Fibroblast of pulmonary artery (primary cell): ENCODE measurements at places on chromosomes 7 and 10.

DNA sequence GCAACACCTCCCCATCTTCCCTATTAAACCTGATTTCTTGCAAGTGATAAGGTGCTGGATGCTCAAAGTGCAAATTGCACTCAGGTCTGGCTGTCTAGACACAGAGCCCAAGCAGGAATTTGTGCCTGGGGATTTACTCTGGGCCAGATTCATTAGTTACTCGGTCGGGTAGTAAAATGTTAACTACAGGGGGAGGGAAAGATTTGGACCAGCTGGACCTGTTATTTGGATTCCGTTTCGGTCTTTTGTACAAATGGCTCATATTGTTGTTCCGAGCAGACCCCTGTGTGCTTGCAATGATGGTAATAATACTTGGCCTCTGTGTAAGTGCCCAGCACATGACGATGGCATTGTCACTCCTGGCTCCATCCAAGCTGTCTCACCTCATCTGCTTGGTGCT is 609.6 kb downstream of the KCNMA1 start:
- DNase-seq = no peak

GRCh38 chr10:72461085-72461484 is 106.4 kb upstream of the DNAJB12 start:
- DNase-seq = no peak

GRCh38 chr7:25158966-25159365 is 33.9 kb upstream of the CYCS start:
- no peak for DNase-seq

DNA sequence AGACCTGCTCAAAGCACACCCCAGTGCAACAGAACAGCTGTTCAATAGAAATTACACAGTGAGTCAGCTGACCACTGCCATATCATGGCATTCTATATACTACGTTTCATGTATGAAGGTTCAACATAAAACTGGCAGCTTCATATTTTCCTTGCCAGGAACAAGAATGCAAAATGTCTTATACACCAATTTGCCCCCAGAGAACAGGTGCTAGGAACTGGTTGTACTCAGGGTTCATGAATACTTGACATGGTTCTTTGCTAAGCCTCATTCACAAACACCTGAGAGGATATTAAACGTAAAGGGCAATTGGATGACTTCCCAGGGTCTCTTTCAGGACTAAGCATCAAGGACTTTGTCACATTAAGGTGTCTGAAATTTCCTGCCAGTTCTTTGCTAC is 6.9 kb downstream of the MYOF start:
- no peak for DNase-seq

GRCh38 chr7:12570534-12571461 is at the start of gene SCIN:
SCIN (plus strand) TSS chr7:12570720; CDS start chr7:12570787, 67 bp downstream.
- DNase-seq = peak; percentile 10

DNA sequence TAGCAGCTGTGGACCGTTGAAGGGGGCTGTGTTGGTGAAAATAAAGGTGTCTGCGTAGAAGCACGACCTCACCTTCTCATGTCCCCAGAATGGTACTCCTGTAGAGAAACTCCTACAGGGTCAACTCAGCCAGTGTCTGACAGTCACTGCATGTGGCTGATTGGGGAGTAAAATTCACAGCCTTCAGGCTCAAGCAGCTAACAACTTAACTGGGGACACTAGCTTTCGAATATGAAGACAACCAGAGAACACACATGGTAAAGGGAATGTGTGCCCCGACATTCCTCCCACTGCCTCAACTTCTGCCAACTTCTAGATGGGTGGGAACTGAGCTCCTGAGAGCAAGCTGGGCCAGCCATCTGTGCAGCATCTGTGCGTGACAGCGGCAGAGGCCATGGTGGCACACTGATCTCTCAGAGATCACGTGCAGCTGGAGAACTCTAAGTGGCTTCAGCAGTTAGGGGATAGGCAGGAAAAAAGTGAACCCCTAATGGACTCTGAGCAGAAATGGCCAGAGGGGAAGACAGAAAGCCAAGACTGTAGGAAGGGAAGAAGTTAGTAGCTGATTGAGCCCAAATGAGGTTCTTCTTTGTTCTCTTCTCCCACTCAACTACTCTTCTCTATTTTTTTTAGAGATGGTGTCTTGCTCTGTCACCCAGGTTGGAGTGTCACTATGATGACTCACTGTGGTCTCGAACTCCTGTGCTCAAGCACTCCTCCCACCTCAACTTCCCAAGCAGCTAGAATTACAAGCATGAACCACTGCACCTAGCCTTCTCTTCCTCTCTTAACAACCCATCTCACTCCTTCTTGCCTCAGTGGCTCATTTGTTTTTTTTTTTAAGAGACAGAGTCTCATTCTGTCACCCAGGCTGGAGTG is 280.8 kb downstream of the ZEB1 start:
- DNase-seq = no peak

- DNase-seq = no peak
These were observed 104.5 kb upstream of the ZPBP start for GRCh38 chr7:50197549-50197948.

DNA sequence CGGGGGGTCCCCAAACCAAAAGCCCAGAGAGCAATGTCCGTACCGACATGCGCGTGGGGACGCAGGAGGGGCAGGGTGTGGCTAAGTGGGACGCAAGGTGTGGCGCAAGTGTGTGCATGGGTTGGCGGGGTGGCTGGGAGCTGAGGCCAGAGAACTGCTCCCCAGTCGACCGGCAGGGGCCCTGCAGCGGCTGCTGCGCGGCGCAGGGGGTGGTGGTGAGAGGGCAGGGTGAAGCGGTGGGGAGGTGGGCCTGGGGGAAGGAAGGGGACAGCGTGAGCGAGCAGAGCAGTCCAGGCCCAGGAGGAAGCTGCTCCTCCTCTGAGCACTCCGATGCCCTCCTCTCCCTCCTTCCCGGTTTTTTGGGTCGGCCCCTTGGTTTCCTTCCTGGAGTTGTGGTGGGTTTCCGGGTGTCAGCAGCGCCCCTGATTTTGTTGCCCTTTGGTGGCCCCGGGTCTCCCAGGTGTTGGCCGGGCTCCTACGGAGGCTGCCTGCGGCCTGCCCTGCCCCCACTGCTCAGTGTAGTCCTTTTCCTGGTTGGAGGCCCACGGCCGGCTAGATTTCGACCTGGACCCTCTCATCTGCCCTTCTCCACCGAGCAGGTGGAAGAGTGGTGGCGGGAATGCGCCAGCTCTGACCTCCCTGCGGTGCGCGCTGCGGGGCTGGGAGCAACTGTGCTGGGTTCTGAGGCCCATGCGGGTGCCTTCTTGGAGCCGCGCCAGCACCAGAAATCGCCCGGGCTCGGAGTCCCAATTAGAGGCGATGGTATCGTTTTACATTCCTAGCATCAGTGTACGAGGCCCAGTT is 40.5 kb upstream of the COMTD1 start:
- no peak for DNase-seq

- no peak for DNase-seq
These were observed 9.0 kb downstream of the GUSB start for GRCh38 chr7:65972976-65973375.

DNA sequence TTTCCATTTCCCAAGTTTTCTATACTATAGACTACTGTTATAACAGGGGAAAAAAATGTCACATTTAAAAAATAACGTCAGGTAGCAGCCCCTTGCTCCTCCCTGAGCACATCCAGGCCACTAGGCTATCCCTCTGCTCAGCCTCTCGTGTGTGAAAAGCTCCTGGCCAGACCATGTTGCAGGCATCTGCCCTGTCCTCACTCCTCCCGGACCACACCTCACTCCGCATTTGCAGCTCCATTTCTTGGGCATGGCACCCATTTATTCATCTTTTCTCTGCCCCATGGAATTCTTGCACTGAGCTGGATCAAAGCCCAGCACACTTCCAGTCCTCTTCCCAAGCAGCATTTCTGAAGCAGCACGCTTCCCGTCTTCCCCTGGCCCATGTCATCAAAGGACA is 1.4 kb upstream of the GDF2 start:
- no peak for DNase-seq

DNA sequence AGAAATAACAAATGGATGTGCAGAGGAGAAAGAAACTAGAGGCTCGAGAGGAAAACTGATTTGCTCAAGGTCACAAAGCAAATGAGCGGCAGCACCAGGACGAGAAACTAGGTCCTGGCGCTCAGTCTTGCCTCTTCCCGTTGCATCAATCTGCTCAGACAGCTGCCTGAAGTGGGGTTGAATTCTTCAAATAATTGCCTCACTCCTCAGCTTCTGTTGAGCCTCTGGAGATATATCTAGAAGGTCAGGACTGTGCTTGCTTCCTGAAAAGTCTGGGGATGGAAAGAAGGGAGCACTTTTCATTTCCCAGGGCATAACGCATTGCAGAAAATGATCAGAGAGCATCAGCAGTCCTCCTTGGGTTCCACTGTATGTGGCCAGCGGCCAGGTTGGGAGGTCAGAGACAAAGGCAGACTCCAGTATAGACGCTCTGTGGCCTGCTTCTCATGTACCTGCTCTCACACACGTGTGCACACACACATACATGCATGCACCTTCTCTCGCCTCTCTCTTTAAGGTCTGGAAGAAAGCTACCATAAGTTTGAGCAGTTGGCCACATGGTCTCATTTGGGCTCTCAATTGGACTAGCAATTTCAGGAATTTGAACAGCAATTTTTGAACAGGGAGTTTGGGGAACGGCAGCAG is 83.7 kb upstream of the DUSP5 start:
- DNase-seq = no peak

DNA sequence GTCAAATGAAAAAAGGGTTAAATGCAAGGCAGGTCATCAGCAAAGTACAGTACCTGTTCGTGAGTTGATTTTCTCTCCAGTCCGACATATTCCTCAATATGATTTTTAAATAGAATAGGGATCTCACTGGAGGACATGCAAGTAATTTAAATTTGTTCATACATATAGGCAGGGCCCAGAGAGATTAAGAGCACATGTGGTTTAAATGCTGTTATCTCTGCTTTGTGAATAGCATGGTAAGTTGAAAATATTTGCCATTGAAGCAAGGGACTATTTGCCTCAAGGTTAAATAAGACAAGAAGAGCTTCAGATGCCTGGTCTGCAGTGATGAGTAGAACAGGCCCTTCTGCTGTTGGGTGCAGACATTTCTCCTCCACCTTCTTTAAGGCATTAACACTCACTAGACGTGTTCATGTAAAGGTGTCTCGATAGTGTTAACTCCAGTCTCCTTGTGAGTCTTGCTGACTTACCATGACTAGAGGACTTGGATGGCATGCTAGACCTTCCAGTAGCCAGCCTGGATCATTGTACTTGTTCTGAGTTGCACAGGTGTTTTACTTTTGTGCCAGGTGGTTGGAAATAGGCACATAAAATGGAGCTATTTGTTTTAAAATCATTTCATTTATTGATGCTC is 15.6 kb upstream of the AKR1C3 start:
- DNase-seq = no peak

- no peak for DNase-seq
These were observed 39.1 kb upstream of the AASS start for GRCh38 chr7:122183106-122183505.

- no peak for DNase-seq
These were observed 9.6 kb upstream of the ZNF487 start for GRCh38 chr10:43427166-43427825.

DNA sequence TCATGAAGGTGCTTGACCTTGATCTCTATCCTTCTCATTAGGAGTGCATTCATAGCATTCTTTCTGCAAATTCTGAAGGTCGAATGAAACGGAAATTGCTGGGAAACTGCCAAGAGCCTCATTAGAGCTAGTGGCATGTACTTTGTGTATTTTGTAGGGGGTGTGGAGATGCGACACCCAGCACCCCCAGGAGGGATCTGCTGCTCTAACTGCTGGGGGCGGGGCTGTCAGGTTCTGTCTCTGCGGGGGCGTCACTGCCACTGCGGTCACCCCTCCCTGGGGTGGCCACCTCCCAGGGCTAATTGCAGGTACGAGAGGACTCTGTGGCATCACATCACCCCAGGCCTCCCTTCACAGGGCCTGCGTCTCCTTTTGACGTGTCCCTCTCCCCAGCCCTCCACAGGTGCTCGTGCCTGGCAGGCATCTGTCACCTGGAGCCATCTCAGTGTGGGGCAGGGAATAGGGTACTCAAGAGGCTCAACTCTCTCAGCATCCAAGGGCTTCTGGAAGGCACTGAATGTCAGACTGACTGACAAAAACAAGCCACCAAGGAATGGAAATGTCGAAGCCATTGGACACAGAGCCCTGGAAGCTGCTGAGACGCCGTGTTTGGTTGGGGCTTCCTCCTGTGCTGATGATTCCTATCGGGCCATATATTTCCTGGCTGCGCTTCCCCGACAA is 151.1 kb downstream of the ACTR3B start:
- DNase-seq = no peak

- no peak for DNase-seq
These were observed 50.8 kb downstream of the MYOF start for GRCh38 chr10:93431361-93431760.

- no peak for DNase-seq
These were observed 33.6 kb downstream of the TRRAP start for GRCh38 chr7:98911916-98912315.

DNA sequence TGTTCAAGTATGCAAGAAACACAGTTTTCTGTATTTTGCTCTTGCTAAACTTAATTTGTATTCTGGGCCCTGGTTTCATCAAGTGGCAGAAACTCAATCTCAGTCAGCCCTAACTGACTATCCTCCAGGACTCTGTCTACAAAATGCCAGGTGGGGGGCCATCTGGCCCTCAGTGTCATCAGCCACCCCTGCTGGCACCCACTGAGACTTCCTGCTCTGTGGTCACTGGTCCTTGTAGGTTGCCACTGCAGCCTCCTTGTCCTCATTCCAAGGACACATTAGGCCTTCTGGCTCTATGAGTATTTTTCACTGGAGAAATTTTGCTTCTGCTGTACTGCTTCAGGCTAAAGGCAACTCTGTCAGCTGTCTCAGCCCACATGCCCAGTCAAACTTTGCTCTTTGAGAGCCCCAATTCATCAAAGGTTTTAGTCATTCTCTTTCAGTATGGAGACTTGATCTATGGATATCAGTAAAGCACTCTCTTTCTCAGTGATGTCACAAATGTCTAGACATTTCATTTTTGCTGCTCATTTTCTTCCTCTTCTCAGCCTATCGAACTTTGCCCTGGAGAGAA is 163.6 kb downstream of the KCND2 start:
- no peak for DNase-seq

- no peak for DNase-seq
These were observed 978.7 kb upstream of the AUTS2 start for GRCh38 chr7:68619526-68619925.

- no peak for DNase-seq
These were observed 362.8 kb downstream of the PHF14 start for GRCh38 chr7:11336432-11336831.

DNA sequence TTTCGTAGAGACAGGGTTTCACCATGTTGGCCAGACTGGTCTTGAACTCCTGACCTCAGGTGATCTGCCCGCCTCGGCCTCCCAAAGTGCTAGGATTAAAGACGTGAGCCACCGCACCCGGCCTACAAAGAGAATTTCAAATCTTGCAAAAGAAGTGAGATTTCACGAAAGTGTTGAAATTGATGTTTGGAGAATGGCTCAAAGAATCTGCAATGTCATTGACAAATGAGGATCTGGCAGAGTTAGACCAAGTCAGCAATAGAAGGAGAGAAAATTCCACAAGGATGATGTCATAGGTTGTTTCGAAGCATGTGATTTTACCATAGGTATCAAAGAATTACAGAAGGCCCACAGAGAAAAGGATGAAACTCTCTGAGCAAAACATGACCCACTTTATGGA is 71.7 kb downstream of the LYZL2 start:
- peak; percentile 73 for DNase-seq
